Fibroblast of skin of left biceps (primary cell): ENCODE measurements at places on chromosomes 16 and 17.

DNA sequence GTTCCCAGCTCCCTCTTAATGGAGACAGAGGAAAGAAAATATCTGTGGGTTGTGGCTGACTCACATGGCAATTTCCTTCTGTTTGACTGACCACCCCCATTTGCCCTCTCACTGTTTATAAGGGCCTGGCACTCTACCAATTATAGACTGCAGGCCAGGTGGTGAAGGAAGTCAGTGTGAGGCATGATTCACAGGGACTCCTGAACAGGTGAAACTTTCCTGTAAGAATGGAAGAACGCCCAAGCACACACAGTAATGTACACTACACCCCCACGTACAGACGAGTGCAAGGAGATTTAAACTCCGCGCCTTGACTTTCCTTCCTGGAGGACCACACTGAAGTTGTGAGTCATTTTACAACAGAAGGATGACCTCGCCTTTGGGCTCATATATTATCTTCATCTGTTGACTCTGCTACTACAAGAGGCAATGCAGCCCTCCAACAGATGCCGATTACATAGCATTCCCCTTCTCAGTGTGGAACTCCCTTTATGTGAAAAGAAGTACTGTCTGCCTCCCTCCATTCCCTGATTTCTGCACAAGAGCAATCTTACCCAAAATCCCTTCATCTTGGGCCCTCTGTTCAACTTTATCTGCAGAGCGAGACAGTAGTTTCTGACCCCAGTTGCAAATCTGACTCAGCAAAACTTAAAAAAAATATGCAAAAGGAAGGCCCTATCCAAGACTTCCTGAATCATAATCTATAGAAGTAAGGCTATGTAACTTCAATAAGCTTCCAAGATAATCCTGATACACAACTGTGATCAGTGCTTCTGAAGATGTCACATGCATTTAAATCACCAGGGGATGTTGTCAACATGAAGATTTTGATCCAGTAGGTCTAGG lies 163.6 kb downstream of the SHISA6 start:
- no peak for DNase-seq

DNA sequence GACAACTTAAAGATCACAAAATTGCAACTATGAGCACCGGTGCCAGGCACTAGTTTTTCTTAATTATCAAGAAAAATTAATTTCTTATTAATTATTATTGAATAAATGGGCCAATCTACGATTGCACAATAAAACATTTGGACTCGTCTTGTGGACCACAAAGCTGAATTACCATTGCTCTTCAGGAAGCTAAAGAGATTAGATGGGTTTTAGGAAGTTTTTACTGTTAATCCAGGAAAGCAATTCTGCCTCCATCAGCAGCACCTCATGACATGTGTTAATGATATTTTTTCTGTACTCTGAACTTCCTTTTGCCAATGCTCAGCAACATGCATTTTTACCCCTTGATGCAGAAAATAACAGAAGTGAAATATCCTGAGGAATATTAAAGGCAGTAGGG lies 37.9 kb downstream of the HS3ST3A1 start:
- DNase-seq: no peak

GRCh38 chr17:50841949-50842354 lies 6.6 kb downstream of the WFIKKN2 start:
- no peak for DNase-seq

GRCh38 chr17:8632061-8632460 lies 1.5 kb upstream of the MYH10 start:
- no peak for DNase-seq

DNA sequence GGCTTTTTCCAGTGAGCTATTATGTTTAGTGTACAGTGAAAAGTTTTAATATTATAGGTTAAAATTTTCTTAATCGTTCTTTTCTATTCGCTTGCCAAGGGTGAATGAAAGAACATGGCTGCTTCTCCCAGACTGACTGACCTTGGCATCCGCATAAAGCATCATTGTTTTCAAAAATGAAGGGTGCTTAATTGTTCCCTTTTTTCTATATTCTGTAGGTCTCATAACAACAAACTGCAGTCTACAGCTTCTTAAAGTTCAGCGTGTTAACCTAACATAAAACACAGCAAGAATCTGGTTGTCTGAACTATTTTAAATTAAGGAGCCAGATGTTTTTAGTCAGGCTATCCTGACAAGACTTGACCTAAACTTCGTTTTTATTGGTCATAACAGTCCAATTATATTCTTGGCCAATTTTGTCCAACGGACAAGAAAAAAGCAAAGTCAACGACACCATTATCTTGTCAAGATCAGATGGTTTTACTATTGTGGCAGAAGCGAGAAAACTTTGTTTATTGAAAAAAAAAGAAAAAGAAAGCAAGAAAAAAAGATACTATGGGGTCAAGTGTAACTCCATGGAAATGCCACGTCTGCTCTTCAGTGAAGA lies 14.1 kb downstream of the C17orf58 start:
- DNase-seq: no peak

DNA sequence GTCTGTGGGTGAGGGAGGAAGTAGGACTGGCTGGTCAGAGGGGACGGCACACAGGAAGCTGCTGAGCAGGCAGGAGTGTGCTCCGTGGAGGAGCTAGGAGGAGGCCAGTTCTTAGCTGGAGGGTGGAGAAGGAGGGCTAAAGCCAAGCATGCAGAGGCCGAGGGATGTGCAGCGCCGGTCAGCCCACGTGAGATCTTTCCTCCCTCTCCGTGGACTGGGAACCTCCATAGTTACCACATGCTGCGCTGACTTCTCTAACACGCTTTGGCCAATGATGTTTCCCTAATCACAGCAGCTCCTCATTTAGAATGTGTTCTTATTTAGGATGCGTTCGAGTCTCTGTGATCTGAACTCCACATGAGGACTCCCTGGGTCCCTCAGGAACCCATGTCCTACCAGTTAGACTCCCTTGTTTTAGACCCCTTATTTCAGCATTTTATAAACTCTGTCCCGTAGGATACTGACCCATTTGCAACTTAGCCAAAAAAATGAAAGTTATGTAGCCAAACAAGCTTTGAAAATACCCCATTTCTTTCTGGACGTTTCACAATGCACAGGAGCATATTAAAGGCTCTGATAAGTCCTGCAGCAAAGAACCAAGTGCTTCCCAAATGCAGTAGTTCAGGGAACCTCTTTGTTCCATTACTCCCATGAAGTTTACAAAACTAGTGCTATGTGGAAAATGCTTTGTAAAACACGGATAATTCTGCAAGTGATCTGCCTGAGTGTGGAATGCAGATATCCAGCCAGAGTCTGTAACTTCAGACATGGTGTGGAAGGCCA lies 51.4 kb downstream of the IRF8 start:
- no peak for DNase-seq
